ENCODE measurements at places on chromosomes 1 and 21. TPM values are rescaled to one million over a fixed set of nuclear protein-coding genes. Genes with fewer than 3 reads are reported as not detected.

GRCh38 chr1:104120525-104120924, 370.8 kb downstream of the AMY1C start:
- peaks cover 6% of the 10 kb centered on the region for H3K27me3 ChIP-seq
- H3K27ac ChIP-seq, result no peak overlapping the region

- H3K4me3 ChIP-seq, result no peak overlapping the region
- peaks cover 9% of the 10 kb centered on the region for H3K4me1 ChIP-seq
- no peaks in the 10 kb centered on the region for H3K36me3 ChIP-seq
- DNase-seq, result no peak
- H3K27me3 ChIP-seq, result no peaks in the 10 kb centered on the region
- H3K27ac ChIP-seq, result no peak overlapping the region
These were observed 468.9 kb downstream of the DPYD start for GRCh38 chr1:97451944-97452343.

GRCh38 chr21:42807938-42808613, 71.3 kb downstream of the WDR4 start:
- H3K27me3 ChIP-seq, result peaks cover 19% of the 10 kb centered on the region
- H3K36me3 ChIP-seq, result no peaks in the 10 kb centered on the region
- peaks cover 19% of the 10 kb centered on the region for H3K4me1 ChIP-seq

GRCh38 chr1:155038602-155039307, 5.1 kb downstream of the DCST1 start:
- no peak for DNase-seq
- H3K27ac ChIP-seq, result no peak overlapping the region
- H3K4me1 ChIP-seq, result no peaks in the 10 kb centered on the region
- H3K27me3 ChIP-seq, result no peaks in the 10 kb centered on the region
- no peak overlapping the region for H3K4me3 ChIP-seq
- no peaks in the 10 kb centered on the region for H3K36me3 ChIP-seq

GRCh38 chr1:188350104-188350503, 1521.4 kb downstream of the PLA2G4A start:
- H3K27me3 ChIP-seq, result no peaks in the 10 kb centered on the region
- H3K4me1 ChIP-seq, result no peaks in the 10 kb centered on the region
- no peak for DNase-seq
- no peak overlapping the region for H3K4me3 ChIP-seq
- H3K27ac ChIP-seq, result no peak overlapping the region

DNA sequence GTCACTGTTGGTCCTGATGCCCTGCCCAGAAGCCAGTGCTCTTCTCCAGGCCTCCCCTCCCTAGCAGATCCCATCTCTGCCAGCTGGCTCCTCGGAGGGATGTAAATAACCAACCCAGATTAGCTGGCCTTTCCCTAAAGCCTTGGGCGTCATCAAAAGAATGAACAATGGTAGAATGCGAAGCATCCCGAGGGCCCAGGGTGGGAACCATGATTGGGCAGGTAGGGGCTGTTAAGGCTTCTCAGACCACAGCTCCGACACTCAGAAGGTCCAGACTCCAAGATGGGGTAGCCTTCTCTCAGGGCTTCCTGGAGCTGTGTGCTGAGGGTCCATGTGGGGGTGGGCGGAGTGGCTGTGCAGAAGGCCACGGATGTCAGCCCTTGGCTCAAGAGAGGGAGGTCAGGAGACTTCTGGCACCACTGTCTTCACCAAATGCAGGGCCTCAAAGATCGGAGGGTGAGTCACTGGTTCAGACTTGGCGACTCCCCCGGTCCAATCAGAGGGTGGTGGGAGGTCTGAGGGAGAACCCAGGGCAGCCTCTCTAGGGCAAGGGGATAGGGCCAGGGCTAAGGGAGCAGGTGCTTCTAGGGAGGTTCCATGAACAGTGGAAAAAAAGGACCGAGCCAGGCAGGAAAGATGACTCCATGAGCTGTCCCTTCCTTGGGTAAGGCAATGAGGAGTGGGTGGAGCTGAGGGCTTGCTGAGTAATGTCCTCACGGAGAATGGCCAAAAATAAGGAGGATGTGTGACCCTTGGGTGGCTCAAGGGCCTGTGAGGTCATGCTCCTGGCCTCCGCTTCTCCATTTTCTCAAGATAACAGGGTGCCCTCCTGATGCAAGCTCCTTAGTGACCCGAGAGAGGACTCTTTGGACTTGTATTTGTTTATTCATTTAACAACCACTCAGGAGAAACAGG, 58.4 kb upstream of the EPS8L3 start:
- no peaks in the 10 kb centered on the region for H3K36me3 ChIP-seq
- H3K27ac ChIP-seq, result no peak overlapping the region
- peaks cover 26% of the 10 kb centered on the region for H3K4me1 ChIP-seq
- DNase-seq, result no peak
- no peaks in the 10 kb centered on the region for H3K27me3 ChIP-seq
- no peak overlapping the region for H3K4me3 ChIP-seq

DNA sequence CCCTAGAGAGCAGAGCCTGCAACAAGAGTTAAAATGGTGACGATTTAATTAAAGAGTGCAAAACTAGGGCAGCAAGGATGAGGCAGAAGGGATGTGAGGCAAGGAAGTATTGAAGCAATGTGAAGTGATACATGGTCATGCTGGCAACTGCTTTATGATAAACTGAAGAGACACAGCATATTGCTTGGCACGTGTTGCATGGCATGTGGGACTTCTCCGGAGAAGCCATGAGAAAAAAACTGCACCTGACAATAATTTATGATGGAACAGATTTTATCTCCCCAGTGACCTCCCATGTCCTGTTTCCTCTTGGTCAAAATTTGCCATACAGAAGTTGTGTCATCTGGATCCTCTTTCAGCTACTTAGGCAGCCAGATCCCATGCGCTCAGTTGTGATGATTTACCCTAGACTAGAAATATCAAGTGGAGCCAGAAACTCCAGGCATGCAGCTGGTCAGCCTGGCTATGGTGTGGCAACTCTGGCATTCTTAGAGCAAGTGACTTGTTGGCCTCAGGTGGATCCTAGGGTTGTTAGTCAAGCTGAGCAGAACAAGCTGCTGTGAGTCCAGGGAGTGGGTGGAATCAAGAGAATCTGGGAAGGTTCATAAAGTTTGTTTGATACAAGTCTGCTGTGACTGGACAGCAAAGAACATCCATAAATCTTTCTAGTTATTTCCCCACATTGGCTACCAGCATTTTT, 611.4 kb upstream of the USP24 start:
- no peaks in the 10 kb centered on the region for H3K4me1 ChIP-seq
- H3K27me3 ChIP-seq, result no peaks in the 10 kb centered on the region

GRCh38 chr21:45336870-45337269, 49.2 kb upstream of the POFUT2 start:
- DNase-seq, result no peak
- no peak overlapping the region for H3K27ac ChIP-seq
- H3K4me1 ChIP-seq, result peaks cover 23% of the 10 kb centered on the region

DNA sequence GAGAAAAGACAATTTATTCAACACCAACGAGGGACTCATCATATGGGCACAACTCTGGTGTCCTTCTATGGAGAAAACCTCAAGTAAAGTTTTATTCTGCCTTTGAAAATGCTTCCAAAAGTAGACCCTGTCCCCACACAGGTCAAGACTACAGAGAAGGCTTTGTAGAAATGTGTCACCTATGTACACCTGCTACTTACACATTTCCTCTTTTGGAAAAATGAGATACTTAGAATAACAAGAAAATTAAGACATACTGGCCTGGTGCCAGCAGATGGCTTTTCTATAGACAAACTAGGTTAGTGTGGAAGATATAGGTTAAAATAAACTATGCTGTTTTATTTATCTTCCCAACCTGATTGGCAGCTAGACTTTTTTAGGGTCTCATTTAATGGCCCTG, 13.6 kb downstream of the POGK start:
- DNase-seq, result no peak
- H3K27me3 ChIP-seq, result no peaks in the 10 kb centered on the region
- no peak overlapping the region for H3K4me3 ChIP-seq
- peaks cover 8% of the 10 kb centered on the region for H3K4me1 ChIP-seq

- no peak for DNase-seq
- H3K27ac ChIP-seq, result no peak overlapping the region
- H3K4me3 ChIP-seq, result no peak overlapping the region
- H3K27me3 ChIP-seq, result no peaks in the 10 kb centered on the region
These were observed 82.9 kb upstream of the ARTN start for GRCh38 chr1:43850591-43851233.

- no peak overlapping the region for H3K27ac ChIP-seq
- no peaks in the 10 kb centered on the region for H3K27me3 ChIP-seq
- H3K36me3 ChIP-seq, result peaks cover 5% of the 10 kb centered on the region
- no peak overlapping the region for H3K4me3 ChIP-seq
These were observed 36.8 kb upstream of the RPF1 start for GRCh38 chr1:84442256-84442655.

DNA sequence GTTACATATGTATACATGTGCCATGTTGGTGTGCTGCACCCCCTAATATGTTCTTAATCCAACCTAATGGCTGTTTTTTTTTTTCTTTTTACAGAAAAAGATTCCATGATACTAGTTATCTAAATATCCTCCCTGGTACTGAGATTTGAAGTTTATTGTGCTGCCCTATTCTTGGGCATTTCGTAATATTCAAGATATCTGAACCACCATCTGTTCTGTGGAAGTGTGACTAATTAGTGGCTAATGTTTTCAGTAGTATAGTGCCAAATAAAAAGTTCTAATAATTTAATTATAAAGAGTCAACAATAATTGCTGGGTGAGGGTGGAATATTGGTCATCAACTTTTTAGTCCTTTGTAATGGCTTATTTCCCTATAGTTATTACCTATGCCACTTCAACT, 217.5 kb downstream of the GABPA start:
- H3K4me3 ChIP-seq, result no peak overlapping the region
- no peaks in the 10 kb centered on the region for H3K27me3 ChIP-seq
- no peak overlapping the region for H3K27ac ChIP-seq
- DNase-seq, result no peak
- H3K4me1 ChIP-seq, result peaks cover 34% of the 10 kb centered on the region

GRCh38 chr1:11528611-11529261, 49.8 kb downstream of the DISP3 start:
- no peaks in the 10 kb centered on the region for H3K27me3 ChIP-seq
- DNase-seq, result no peak
- H3K36me3 ChIP-seq, result no peaks in the 10 kb centered on the region
- no peak overlapping the region for H3K4me3 ChIP-seq
- no peaks in the 10 kb centered on the region for H3K4me1 ChIP-seq

DNA sequence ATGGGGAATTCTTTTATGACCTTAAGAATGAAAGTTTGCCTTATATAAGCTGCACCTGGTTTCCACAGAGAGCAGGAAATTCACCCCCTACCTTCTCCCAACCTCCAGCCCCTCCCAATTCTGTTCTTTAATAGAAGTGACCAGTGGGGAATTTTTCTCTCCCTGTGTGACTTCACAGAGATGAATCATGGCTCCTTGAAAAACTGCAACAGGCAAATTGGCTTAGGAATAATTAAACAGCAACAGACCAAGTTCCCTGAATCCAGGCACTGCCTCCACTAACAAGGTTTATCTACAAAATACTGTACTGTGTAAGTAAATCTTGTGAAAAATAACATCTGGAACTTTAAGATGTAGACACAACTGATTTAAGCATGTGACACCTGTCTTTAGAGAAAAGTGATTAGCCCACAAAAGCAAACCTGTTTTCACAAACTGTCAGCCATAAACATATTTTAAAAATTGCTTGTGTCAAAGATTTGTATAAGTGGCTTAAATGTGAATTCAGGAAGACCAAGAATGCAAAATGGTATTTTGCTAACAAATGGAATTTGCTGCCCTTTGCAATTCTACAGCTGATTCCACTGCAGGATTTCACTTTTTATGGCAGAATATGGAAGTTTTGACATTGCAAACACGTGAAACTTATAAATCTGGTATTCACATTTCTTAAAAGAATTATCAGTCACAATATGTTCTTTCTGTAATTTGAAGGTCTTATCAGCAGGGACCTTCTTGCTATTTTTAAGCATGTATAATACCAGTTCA, 54.0 kb downstream of the ALG14 start:
- no peak overlapping the region for H3K4me3 ChIP-seq
- peaks cover 44% of the 10 kb centered on the region for H3K4me1 ChIP-seq
- DNase-seq, result no peak
- peaks cover 6% of the 10 kb centered on the region for H3K36me3 ChIP-seq
- H3K27ac ChIP-seq, result no peak overlapping the region

DNA sequence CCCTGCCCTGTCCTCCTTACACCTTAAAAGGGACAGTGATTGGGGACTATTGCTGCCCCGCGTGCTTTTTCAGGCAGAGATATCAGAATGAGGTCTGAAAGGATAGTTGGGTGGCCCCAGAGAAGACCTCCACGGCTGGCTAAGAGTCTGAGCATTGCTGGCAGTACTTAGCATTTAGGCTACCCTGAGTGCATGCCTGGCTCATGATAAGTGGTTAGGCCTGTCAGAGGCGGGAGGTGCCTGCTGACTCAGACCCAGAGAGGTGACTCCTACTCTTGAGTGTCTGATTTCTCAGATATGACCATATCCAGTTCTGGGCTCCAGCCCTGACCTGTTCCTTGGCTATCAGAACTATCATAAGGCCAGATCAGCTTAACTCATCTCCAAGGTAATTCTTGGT, 213.7 kb downstream of the PBX1 start:
- peaks cover 7% of the 10 kb centered on the region for H3K36me3 ChIP-seq
- H3K4me1 ChIP-seq, result peaks cover 34% of the 10 kb centered on the region
- no peak overlapping the region for H3K4me3 ChIP-seq
- no peak for DNase-seq
- H3K27ac ChIP-seq, result no peak overlapping the region

DNA sequence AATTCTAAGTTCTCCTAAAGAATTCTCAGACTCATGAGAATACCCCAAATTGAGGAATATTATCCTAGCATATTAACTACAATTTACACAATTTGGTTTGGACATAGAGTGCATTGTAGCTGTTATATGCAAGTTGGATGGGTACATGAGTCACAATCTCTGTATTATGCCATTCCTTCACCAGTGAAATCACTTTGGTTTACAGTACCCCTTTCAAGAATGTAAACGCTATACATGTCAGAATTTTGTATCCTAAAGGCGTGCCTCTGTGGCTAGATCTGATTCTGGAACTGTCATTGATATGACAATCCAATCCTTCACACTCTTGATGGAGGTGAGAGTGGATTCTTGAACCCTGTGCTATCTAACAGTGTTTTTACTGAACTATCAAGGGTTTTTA, 6.7 kb upstream of the IL10RB start:
- no peaks in the 10 kb centered on the region for H3K27me3 ChIP-seq
- H3K4me3 ChIP-seq, result no peak overlapping the region
- peaks cover 19% of the 10 kb centered on the region for H3K36me3 ChIP-seq
- no peaks in the 10 kb centered on the region for H3K4me1 ChIP-seq

DNA sequence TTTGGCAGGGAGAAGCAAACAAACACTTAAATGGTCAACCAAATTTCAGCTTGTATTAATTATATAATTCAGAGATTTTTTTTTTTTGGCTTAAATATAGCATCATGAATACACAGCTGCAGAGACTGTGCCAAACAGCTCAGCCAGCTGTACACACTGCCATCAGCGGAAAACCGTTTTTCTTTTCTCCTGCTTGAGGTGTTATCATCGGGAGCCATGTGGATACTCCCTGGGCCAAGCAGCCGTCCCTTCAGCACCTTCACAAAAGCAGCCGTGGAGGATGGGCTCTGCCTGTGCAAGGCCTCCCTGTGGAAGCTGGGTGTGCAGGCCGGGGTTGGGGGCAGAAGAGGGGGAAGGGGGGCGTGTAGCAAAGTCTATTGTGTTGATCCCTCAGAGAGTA, 85.0 kb downstream of the NUF2 start:
- H3K27me3 ChIP-seq, result no peaks in the 10 kb centered on the region
- H3K36me3 ChIP-seq, result no peaks in the 10 kb centered on the region
- H3K4me1 ChIP-seq, result peaks cover 12% of the 10 kb centered on the region
- H3K4me3 ChIP-seq, result no peak overlapping the region
- H3K27ac ChIP-seq, result no peak overlapping the region

Gene LGALS8
- 29.9 TPM for total RNA-seq

Gene CD1E
- not detected for total RNA-seq

Gene AGMAT
- total RNA-seq, result 1.2 TPM

Gene S100A14
- not detected for total RNA-seq

Gene LCE3E
- total RNA-seq, result not detected

Gene GBP3
- total RNA-seq, result not detected

Gene TGFB2
- total RNA-seq, result 11.4 TPM

Gene MROH7
- not detected for total RNA-seq

Gene INTS11
- total RNA-seq, result 160 TPM

Gene ELOVL1
- total RNA-seq, result 30.8 TPM

Gene GPR52
- total RNA-seq, result 0.75 TPM

Gene TINAGL1
- total RNA-seq, result not detected
